Stimulated activated CD4-positive, alpha-beta T cell treated with anti-CD3 and anti-CD28 coated beads, TNF-alpha, amount 100 ng/mL, for 4 hours (primary cell): ENCODE measurements at places on chromosomes 7 and 10.

GRCh38 chr7:76310102-76310957, 7.9 kb downstream of the HSPB1 start:
- no peak for DNase-seq

- DNase-seq, result no peak
Observed at GRCh38 chr10:54009672-54010071, 791.4 kb downstream of the PCDH15 start.

DNA sequence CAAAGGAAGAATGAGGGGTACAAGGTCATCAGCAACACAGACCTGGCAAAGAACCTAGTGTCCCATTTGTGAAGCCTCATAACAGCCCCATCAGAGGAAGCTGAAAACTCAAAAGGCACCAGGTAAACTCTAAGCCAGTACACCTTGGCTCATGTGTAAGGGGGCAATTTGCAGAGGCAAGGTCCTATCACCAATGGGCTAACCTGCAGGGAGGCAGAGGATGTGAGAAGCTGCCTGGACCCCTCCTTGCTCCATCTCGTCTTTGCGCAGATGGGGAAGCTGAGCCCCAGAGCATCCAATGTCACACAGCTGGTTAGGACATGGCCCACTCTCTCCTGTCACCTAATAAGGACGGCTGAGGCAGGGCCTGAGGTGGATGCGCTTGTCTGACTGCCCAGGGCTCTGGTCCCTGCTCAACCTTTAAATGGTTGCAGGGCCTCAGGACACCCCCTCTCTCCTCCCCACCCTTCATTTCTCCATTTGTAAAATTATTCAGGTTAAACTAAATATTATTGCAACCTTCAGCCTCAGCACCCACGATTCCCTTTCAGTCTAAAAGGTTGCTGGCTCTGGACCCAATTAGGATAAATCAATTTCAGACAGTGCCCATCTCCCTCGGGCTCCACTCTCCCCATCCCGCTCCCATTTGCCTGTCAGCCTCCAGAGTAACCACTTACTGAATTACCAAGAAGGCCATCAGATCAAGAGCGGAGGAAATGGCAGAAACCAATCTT, 135.3 kb downstream of the OAT start:
- no peak for DNase-seq

DNA sequence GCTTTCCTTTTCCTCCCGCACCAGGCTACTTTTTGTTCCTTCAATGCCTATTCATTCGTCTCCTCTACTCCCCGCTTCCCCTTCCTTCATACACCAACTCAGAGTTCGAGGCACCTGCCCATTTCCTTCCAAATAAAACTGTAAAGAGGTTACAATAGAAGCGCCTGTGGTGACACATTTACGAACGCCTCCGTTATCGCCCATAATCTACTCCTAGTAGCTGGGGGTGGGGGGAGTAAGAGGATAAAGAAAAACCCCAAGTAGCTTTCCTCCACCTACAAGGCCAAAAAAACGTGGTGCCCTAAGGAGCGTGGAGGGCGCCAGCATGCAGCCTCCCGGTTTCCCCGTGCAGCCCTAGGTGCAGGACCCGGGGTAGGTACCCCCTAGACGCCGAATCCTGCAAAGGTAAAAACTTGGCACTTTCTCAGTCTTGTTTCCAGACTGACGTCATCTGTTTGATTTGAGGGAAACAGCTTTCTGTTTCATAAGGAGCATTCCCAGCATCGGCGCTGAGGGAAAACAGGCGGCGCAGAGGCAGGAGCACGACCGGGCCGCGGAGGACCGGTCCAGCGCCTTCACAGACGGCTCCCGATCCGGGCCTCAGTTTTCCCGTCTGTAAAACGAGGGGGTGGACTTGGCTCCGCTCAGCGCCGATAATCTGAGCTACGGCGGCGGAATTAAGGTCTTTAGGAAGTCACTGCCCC, 922 bp downstream of the PPA1 start:
- DNase-seq, result peak; percentile 42
